Suprapubic skin (tissue), 4 donors: ENCODE measurements at places on chromosomes 2 and 18. TPM values are rescaled to one million over a fixed set of nuclear protein-coding genes. Genes with fewer than 3 reads are reported as not detected.

- no peak for DNase-seq
These were observed 125.1 kb upstream of the SH3BP4 start for GRCh38 chr2:234826681-234827080.

- no peak for DNase-seq
These were observed 1.2 kb downstream of the SMYD5 start for GRCh38 chr2:73215254-73215653.

GRCh38 chr2:1642993-1643619 is 101.2 kb downstream of the PXDN start:
- no peak for DNase-seq

DNA sequence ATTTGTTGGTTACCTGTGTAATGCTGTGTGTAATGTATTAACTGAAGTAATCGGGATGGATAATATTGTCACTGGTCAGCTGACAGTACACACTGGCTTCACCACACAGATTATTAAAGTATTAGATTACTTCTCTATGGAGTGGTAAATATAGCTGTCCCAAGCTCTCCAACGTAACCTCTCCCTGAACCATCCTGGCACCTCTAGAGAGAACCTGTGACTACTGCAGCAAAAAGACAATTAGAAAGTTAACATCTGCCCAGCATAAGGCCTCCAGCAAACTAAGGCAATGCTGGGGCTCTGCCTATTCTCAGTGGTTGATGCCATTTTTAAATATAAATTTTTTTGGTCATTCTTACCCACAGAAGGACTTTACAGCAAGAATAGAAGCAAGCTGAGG is 351.3 kb downstream of the GPD2 start:
- no peak for DNase-seq

DNA sequence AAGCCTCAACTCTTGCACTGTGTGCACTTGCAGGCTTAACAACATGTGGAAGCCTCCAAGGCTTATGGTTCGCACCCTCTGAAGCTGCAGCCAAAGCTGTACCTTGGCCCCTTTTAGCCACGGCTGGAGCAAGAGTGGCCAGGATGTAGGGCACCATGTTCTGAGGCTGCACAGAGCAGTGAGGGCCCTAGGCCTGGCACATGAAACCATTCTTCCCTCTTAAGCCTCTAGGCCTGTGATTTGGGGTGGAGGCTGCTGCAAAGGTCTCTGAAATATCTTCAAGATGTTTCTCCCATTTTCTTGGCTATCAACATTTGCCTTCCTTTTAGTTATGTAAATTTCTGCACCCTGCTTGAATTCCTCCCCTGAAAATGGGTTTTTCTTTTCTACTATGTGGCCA is 161.9 kb upstream of the SPATS2L start:
- no peak for DNase-seq

GRCh38 chr2:75493230-75493629 is 67.5 kb downstream of the EVA1A start:
- DNase-seq, result no peak

DNA sequence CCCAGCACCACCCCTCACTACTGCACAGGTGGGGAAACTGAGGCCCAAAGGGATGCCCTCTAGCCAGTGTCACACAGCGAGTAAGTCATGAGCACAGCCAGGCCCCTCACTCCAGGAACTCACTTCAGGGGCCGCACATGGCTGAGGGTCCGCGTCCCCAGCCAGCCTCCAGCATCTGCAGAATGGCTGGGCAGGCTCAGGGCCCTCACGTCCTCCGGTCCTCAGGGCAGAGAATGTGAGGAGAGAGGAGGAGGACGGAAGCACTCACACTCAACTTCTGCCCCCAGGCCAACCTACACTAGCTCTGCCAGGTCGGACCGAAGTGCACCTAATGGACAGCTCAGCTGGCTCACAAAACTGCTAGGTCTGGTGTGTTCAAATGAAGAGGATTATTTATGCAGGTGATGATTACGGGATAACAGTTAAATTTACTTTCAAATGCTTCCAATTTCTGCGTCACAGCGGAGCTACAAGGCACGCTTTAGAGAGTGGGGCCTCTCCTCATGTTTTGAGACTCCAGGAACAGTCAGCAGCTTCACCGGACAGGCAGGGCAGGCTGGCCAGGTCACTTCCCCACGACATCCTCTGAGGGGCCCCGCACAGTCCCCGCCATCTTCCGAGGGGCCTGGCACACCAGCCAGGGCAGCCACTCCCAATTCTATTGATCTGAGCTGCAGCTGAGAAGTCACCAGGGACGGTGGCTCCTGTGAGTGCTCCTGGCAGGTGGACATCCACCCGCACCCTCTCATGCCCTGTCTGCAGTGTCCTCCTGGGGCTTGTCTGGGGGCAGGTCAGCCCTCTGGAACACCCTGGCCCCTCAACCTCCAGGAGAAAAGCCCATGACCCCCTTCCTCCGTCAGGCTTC is 26.5 kb downstream of the KIF1A start:
- no peak for DNase-seq

DNA sequence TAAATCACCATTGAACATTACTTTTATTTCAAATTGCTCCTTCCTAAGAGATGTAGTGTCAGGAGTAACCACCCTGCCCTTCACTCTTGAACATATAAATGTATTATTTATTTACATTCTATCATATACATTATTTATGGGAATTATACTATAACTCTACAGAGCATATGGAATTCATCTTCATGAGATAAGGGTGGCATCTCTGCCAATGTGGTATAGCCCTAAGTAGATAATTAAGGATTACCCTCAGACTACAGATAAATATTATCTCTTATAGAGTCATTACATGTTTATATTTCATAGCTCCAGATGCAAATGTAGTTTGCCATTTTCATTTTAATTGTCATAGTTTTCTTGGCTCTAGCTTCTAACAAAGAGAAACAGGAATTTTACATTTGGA is 17.3 kb downstream of the MEIS1 start:
- no peak for DNase-seq

GRCh38 chr18:75694292-75694691 is 266.8 kb upstream of the SMIM21 start:
- DNase-seq, result no peak

DNA sequence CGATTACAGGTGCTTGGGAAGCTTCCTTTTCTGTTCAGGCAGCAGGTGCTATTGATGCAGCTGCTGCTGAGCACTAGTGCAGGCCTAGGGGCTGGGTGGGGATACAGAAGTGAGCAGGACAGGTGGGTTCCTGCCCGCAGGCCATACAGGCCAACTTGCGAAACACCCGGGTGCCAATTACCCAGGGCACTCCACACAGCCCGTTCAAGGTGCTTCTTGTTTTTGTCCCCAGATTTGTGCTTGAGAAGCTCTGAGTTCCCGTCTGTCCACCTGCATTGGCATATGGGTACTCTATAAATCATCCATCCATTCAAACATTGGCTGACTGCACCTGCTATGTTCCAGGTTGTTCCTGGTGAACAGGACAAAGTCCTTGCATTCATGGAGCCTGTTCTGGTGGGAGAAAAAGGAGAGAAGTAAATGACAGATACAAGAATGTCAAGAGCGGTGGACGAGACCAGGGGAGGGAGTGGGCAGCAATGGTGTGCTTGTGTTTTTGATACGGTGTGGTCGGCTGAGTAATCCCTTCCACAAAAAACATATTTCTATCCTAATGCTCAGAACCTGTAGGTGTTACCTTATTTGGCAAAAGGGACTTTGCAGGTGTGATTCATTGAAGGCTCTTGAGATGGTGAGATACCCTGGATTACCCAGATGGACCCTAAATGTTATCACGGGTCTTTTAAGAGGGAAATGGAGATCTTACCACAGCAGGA is 31.4 kb downstream of the SH3BP4 start:
- no peak for DNase-seq

DNA sequence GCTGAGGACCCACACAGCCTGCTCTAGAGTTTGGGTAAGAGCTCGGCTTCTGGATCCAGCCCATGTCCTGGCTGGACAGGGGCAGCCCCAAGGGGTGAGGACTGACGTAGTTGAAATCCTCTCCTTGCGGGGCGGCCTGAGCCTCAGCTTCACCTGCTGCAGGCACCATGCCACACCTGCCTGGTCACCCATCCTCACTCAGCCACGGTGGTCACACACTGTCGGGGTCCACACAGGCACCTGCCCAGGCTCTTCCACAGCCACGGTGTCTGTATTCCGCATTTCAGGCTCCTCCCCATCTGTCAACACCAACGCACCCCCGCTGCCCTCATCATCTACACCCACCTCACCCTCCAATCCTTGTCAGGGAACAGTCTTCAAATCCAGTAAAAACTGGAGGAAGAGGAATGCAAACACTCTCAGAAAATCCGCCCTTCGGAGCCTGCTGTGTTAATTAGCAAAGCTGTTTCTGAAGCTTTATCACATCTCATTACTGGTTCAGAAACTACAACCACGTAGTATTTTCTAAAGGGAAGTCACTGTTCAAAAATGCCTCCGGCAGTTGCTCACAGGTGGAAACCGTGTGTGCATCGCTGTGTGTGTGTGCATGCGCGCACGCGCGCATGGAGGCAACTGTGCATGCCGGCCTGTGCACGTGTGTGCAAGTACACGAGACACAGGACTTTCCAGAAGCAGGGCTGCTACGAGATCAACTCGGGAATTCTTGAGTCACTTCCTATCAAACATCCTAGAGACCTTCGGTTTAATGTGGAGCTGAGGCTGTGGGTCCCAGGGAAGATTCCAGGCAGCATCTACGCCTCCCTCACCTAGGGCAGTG is 38.2 kb downstream of the SLC66A2 start:
- DNase-seq, result peak; percentile 69

GRCh38 chr2:151302879-151303278 is 13.4 kb upstream of the NMI start:
- no peak for DNase-seq

GRCh38 chr2:158743879-158744278 is 51.2 kb upstream of the DAPL1 start:
- no peak for DNase-seq

DNA sequence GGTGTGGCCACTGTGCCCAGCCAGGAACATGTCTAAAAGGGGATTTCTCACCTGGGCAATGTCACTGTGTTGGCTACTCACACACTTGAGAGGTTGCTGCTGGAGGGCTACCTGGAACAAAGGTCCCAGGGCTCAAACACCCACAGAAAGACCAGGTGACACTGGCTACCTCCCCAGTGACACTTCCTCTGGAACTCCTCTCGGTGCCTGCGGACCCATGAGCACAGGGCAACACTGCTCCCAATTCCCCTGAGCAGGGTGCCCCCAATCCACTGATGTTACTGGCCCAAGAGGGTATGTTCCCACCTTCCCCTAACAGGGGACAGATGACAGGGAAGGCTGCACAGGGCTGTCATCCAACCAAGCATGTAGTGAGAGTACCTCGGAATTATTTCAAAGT is 5.8 kb downstream of the NPPC start:
- no peak for DNase-seq

GRCh38 chr2:174612970-174613369 is 15.4 kb upstream of the WIPF1 start:
- no peak for DNase-seq

DNA sequence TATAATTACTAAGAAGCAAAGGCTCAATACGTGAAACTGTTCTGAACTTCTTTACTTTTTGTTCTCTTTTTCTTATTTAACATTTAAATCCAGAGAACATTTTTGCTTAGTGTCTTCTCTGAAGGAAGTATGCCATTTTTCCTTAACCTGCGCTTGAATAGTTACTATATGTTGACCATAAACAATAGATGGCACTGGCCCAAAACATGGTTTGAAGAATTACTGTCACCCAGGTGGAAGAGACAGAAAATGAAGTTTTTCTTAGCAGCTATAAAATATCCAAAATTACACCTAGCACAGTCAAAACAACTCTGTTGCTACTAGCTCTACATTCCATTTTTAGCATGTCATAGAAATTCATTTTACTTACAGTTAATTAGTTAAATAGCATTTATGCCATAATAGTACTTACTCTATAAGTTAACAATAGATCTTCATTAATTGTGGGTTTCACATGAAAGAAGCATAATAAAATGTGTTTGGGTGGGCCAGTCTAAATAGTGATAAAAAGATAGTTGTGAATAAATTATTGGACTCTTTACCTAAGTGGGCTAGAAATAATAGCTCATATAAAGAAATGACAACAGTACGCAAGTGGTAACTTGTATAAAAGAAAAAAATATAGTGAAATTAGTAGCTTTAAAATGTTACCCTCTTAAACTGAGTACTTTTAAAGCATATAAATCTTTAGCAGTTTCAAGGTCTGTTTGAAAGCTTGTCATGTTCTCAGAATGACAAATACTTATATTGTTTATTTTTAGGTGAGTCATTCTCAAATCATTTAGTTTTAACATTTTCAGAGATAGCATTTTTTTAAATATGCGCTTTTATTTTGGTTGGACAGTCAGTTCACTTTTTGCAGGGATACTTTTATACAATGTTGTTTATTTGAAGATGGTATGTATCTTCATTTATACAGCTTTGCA is 3.7 kb downstream of the ETAA1 start:
- no peak for DNase-seq

DNA sequence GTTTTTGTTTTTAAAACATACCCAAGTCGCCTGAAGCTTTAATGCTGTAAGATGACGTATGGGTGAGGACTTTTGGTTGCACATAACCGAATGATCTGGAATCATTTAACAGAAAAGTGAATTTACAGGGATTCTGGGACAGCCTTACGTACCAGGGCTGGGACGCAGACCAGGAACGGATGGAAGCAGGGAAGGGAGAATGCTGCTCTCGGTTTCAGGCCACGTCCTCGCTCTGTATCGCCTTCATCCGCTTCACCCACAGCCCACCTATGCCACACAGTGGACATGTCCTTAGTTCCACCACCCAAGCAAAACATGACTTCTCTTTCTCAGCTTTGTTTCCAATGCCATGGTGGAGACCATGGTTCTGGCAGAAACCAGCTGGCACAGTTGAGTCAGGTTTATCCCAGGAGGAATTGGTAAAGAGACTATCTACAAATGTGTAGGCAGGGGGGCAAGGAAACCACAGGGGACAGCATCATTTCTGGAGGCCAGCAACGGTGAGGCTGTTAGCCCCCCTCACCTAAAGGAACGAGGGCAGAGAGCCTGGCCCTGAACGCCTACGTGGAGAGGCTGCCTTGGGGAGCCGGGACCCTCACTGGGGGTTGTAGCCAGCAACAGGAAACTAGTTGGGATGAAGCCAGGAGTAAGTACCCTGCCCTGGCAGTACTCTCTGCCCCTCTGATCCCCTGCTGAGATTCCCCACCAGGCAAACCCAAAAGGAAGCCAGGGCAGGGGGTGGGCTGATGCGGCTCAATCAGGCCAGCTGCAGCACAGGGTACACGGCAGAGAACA is 132.5 kb downstream of the NDUFA10 start:
- DNase-seq, result no peak

Gene CD8B2
- 0.55 TPM for total RNA-seq

Gene SPATA3
- total RNA-seq, result not detected

Gene CPO
- total RNA-seq, result not detected

Gene PKDCC
- total RNA-seq, result 8.5 TPM

Gene CRYBA2
- total RNA-seq, result not detected

Gene PARD6G
- 97.6 TPM for total RNA-seq

Gene DES
- total RNA-seq, result 30.2 TPM

Gene REG3A
- not detected for total RNA-seq
